ENCODE measurements at places on chromosomes 1 and 21.

DNA sequence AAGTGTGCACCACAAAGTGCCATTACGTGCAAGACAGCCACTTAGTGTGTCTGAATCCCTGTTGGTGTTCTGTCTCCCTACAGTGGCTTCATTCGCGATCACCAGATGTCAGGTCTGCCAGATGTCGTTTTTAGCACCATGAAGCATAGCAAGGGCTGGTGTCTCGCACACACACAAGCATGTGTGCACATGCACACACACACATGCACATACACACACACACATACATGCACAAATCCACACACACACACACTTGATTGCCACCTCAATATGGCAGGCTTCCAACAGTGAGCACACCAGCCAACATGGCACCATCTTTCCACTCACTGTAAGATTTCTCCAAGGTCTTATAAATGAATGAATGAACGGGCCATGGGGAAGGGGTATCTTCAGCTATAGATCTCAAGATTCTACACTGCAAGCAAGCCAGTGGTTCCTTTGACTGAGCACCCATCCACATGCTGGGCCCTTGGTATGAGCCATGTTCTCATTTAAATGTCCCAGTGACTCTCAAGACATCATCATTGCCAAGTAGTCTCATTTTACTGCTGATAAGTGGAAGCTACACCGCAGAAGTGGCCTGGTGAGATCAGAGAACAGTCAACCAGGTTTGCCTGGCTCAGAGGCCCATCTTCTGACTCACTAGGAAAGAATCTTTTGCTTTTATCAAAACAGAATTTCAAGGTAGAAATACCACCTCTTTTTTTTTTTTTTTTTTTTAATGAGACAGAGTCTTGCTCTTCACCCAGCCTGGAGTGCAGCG is 84.9 kb downstream of the SIM2 start:
- DNase-seq: no peak

DNA sequence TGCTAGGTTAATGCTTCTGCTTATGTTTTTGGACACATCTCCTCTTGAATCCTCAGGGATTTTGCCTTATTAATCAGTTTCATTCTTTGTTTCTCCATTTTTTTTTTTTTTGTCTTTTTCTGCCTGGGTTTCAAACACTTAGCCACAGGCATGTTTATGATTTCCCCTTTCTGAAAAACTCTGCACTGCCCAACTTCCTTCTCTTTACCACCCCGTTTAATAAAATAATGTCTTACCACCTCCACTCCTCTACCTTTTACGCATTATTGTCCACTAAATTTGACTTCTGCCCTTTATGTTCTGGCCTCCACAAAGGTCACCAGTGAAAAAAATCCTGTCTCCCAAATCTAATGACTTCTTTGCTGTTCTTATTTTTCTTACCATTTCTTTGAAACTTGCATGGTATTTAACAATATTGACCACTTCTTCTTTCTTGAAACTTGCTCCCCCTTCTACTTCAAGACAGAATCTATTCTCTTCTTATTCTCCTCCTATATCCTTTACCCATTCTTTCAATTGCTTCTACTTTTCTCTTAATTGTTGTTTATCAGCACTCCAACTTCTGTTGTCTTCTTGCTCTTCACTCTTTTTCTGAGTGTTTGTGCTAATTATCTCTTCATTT is 150.3 kb downstream of the TNFSF18 start:
- DNase-seq: no peak

GRCh38 chr1:209587789-209588188 is 4.3 kb downstream of the CAMK1G start:
- no peak for DNase-seq

- no peak for DNase-seq
Observed at GRCh38 chr1:150808846-150809245, 786 bp upstream of the CTSK start.

DNA sequence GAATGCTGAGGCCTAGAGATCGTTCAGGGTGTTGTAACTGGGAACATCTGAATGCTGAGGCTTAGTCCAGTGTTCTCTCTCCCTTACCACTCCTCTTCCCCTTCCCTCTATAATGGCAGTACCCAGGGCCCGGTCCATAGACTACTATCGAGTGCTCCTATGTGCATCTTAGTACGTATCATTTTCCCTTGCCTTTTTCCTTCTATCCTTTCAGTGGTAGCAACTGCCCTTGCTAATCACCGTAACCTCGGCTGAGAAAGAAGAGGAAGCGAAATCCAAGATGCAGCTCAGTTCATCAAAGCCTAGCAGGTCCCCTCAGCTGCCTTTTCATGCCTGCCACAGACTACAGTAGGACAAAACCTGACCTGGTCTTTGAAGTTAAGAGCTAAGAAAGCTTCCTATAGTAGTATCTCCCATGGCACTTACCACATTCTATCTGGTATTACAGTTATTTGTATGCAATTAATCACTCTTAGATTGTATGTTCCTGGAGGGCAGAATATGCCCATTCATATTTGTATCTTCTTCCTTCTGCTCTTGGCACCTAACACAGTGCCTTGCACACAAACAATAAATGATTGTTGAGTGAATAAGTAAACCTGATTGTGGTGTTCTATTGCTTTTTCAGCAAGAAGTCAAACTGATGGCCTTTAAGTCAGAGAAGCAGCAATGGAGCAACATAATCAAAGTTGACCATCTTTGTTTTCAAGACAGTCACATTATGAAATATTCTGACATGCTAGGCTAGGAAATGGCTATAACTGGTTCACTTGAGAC is 22.4 kb downstream of the CNIH4 start:
- no peak for DNase-seq
